ENCODE measurements at places on chromosomes 5 and 9. TPM values are rescaled to one million over a fixed set of nuclear protein-coding genes. Genes with fewer than 3 reads are reported as not detected.
A peak's percentile ranks its signal among the peaks of the same experiment; 100 is the strongest.

OSTF1 gene
- polyA plus RNA-seq: 15.4 TPM

C5orf52 gene
- not detected for polyA plus RNA-seq

CEP72 gene
- polyA plus RNA-seq: 5.2 TPM

- DNase-seq: no peak
Measured at GRCh38 chr5:138224712-138225111, 11.6 kb upstream of the CDC23 start.

DNA sequence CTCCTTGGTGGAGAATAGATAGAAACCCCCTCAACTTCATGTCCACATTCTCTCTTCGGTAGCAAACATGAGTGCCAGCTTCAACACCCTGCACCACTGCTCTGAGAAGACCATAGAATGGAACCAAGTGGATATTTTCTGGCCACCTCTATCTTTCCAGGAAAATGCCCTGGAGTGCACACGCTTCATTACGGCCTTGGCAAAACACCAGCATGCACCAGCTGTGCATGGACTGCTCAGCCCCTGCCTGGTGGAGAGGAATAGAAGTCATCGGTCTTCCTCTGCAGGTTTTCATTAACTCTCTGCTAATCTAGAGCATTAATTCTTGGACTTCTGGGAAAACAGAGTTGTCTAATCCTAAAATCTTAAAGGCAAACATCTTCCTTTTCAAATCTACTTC is 211.6 kb upstream of the TMEM161B start:
- DNase-seq: no peak

- DNase-seq: peak; percentile 71
Measured at GRCh38 chr5:9698125-9698826, 68.1 kb upstream of the TAS2R1 start.

- no peak for DNase-seq
Measured at GRCh38 chr5:9278921-9279603, 266.8 kb downstream of the SEMA5A start.

- DNase-seq: peak; percentile 87
Measured at GRCh38 chr5:40383749-40384651, 295.7 kb upstream of the PTGER4 start.

DNA sequence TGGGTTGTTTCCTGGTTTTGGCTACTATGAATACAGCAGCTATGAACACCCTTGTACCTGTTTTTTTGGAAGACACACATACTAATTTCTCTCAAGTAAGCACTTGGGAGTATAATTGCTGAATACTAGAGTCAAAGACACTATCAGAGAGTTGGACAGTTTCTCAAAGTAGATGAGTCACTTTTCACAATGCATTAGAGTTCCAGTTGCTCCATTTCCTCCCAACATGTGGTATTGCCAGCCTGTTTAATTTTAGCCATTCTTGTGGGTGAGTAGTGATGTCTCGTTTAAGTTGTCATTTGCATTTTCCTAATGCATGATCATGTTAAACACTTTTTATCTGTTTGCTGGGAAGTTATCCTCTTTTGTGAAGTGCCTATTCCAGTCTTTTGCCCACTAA is 81.6 kb upstream of the GDNF start:
- DNase-seq: no peak

DNA sequence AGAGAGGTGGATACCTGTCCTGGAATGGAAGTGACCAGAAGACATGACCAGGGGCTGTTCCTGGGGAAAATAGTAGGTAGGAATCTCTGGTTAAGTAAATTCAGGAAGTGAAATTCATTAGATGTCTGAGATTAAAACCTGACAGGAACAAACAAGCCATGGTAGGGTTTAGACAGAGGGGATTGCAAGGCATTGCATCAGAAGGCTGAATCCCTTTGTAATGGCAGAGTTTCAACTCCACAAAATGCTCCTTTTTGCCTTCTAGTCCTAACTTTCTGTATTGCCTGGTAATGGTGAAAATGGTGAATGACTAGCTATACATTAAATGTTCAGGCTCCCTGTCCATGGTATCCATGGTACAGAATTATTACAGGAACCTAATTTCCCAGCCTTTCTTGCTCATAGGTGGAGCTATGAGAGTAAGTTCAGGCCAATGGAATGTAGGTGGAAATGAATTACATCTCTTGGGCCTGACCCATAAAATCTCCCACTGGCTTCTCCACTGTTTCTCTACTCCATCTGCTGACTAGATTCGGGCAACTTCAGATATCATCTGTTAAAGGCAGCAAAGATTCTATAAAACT is 113.4 kb upstream of the CNTLN start:
- DNase-seq: peak; percentile 47

DNA sequence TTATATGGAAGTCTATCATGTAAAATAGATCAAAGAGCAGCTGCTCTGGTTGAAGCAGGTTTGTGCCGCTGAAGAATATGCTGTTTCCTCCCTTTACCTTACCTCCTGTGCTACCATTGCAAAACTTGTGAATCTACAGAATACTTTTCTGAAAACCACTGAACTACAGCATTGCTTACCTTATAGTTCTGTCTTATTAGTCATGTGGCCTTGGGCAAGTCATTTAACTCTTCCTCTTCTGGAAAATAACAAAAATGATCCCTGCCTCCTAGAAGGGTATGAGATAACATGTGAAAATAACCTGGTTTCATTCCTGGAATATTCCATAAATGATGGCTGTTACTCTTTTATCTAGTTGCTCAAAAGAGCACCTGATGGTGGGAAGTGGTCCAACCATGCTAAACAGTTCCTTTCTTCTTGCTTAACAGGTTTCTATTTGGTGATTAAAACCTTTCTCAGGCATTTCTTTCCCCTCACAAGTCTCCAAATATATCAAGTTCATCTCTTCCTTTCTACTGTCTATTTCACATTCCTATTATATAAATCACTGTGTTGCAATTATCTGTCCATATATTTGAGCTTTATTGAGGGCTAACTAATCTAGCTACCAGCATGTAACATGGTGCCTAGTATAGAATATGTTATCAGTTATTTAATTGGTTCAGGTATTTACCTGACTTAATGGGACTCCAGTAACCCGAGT is 15.0 kb downstream of the TRIM32 start:
- DNase-seq: no peak

DNA sequence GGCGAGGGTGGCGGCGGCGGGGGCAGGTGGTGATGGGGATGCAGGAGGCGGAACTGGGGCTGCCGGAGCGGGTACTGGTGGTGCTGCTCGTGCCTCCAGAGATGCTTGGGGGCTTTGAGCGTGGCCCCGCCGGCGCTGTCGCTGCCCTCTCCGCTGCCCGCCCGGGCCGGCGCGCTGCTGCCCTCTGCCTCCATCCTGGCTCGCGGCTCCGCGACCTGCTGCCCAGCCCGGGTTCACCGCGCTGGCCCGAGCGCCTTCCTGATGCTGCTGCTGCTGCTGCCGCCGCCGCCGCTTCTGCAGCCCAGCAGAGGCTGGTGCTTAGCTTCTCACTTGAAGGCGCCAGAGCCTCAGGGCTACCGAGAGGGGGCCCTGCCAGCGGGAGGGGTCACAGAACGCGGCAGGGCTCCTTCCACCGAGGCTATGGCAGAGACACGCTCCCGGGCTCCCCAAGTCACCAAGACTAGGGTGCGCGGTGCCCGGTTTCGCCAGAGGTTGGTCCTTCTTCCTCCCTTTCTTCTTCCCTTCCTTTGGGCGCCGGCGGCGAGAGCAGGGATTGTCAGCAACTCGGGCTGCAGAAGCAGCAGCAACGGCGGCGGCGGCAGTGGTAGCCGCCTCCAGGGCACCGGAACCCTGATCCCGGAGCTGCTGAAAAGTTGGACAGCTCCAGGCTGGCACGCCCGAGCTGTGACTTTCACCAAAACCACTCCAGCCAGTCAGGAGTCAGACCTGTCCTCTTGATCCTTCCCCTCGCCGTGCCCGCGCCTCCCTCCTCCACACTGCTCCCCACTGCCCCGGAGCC is at the start of gene PDE4D:
Gene PDE4D (minus strand): TSS at position 298 of the 799 bp plus-strand sequence.
- peak; percentile 38 for DNase-seq

- DNase-seq: peak; percentile 43
Measured at GRCh38 chr5:72268753-72269410, 51.2 kb downstream of the MRPS27 start.

GRCh38 chr5:124262991-124263571 is 483.4 kb downstream of the ZNF608 start:
- no peak for DNase-seq

DNA sequence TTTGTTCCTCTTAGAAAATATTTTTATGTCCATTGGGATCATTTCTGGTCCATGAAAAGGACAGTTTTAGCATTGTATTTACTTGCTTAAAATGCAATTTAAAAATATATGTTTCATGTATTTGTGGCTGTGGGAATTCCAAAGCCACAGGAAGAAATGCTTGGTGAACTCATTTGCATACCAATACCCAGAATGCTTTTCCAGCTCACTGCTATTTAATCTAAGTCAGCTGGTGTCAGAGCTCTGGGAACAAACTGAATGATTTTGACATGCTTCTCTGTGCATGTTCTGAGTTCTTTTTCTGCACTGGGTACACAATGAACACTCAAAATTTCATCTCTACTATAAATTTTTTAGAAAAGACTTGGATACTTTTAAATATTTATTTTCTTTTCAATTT is 482.8 kb upstream of the ARRDC3 start:
- no peak for DNase-seq

GRCh38 chr5:7186818-7187217 is 209.1 kb upstream of the ADCY2 start:
- no peak for DNase-seq

GRCh38 chr5:104053353-104053649 is 490.7 kb upstream of the NUDT12 start:
- no peak for DNase-seq

DNA sequence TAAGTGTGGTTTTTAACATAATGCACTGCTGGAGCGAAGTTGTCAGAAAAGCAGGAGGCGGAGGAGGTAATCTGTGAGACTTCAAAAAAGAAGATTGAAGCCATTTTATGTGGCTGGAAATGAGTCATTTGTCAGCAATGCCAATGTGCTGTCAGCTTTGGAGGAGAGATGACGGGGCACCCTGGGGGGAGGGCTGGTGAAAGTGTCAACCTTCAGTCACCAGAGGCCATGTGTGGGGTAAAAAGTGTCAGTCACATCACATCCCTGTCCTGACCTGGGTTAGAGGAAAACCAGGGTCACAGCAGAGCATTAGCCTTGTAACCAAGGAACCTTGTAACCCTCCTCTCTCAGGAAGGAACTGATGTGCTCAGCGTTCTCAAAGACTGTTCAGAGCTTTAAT is 59.1 kb downstream of the TLR4 start:
- DNase-seq: no peak

DNA sequence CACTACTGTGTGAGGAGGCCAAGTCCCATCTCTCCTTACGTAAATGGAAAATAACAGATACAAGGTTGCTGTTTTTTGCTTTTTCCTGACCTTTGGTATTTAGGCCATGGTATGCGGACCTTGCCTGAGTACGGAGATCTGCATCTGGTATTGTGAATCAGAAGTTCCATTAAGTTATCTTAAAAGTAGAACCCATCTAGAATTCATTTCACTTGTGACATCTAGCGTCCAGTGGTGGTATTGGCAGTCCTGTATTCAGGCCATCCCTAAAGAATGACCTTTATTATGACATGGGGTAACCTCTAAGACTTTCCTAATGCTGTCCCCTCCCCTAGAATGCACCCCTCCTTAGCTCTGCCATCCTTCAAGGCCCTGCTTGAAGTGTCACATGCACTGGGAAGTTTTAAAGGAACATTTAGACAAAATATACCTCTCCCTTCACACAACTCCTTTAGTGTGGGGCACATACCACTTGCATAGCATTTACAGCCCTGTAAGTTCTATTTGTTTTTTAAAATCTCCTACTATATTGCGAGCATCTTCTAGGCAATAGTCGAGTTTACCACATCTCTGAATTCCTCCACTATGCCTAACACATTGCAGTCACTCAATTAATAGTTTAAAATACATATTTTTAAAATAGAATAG is 1.9 kb upstream of the SPDL1 start:
- peak; percentile 61 for DNase-seq

DNA sequence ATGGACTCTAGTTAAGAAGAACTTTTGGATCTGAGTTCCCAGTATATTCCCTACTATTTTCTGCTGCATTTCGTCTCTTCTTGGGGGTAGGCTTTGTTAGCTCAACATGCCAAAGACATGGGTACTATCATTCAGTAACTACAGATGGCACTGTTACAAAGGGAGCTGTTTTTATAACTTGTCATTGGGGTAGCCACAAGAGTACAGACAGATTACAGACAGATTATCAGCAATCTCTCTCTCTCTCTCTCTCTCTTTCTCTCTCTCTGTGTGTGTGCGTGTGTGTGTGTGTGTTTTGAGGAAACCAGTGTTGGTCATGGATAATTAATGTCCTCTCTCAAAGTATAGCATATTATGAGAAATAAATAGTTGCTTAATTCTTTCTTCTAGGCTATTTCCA is 116.1 kb downstream of the WDR70 start:
- DNase-seq: peak; percentile 39

DNA sequence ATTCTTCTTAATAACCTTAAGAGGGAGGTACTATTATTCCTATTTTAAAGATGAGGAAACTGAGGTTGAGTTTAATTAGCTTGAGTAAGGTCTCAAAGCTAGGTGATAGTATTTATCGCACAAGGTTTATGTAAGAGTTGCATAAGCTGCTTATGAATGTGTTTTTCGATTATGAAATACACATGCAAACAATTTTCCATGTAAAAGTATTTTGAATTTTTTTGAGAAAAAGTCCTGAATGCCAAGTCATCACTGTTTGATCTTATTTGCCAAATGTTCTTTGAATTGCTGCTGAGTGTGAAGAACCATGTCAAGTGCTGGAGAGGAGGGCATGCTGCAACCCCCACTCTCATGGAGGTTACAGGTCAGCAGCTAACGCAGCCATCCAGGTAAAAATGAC is 174.4 kb downstream of the CARTPT start:
- no peak for DNase-seq

DNA sequence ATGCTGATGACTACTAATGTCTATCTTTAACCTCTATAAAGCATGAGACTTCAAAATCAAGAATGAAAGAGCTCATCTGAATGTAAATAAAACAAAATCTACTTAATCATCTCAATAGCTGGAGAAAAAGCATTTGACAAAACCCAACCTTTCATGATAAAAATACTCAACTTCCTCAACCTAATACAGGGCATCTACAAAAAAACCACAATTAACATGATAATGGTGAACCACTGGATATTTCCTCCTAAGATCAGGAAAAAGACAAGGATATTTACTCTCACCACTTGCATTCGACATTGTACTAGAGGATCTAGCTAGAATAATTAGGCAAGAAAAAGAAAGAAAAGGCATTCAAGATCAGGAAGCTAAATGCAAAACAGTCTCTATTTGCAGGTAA is 49.3 kb downstream of the FAM169A start:
- DNase-seq: no peak

DNA sequence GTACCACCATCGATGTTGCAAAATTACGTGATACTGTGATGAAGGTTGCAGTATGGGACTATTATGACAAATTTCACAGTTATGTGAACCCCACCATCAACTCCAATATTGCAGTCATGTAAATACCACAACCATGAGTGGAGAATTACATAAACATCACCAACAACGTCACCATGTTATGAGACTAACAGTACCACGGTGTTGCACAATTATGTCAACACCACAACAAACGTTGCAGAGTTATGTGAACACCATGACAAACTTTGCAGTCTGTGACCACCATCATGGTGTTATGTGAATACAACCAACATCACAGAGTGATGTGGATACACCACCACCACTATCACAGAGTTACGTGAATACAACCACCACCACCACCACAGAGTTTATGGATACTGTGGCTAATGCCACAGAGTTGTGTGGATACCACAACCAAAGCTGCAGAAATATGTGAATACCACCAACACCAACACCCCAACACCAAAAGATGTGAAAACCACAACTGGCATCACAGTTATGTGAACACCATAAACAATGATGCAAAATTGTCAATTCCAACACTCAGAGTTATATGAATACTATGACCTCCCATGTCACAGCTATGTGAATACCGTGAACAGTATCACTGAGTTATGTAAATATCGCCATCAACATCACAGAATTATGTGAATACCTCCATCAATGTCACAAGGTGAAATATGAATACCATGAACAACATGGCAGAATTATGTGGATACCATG is 62.4 kb downstream of the SHC3 start:
- peak; percentile 95 for DNase-seq

Measured in IMR-90 (cell line).